ENCODE measurements at places on chromosomes 4 and X.
A peak's percentile ranks its signal among the peaks of the same experiment; 100 is the strongest.

DNA sequence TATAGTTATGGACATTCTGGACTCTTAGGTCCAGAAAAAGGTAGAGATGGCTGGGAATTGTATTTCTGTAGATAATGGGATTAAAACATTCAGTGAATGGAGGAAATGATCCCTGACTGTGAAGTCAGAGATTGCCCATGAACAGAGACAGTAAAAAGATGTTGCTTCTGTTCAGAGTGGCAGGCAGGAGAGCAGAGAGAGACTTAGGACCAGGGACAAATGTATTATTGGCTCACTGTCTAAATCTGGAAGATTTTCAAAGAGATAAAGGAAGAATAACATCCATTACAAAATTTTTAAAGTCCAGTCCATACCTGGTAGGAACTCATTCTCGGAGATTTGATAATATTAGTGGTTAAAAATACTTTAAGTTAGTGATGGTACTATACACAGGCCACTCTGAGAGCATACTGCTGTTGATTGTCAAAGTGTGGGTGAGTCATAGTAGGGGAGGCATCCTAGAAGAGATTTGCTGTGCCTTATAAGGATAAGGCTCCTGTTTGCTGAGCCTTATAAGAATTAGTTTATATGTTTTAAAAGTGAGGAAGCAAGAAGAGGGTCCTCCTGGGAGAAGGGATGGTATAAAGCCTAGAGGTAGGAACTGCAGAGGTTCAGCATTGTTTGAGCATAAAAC lies 53.0 kb downstream of the JADE3 start:
- DNase-seq, result peak; percentile 69

DNA sequence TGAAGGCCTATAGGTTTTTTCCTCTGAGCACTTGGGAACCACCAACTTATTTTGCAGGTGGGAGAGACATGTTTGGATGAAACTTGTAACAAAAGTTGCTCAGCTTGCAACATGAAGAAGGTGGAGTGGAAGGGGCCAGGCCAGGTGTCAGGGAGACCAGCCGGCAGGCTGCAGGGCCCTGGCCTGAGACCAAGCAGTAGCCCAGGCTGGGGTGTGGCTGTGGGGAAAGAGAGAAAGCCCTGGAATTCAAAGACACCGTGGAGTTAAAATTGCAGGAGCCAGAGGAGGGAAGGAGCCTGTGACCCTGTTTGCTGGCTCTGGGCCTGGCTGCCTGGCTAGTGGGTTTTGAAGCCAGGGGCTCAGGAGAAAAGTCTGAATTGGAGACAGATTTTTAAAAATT lies 43.4 kb downstream of the EFNB1 start:
- DNase-seq, result no peak

DNA sequence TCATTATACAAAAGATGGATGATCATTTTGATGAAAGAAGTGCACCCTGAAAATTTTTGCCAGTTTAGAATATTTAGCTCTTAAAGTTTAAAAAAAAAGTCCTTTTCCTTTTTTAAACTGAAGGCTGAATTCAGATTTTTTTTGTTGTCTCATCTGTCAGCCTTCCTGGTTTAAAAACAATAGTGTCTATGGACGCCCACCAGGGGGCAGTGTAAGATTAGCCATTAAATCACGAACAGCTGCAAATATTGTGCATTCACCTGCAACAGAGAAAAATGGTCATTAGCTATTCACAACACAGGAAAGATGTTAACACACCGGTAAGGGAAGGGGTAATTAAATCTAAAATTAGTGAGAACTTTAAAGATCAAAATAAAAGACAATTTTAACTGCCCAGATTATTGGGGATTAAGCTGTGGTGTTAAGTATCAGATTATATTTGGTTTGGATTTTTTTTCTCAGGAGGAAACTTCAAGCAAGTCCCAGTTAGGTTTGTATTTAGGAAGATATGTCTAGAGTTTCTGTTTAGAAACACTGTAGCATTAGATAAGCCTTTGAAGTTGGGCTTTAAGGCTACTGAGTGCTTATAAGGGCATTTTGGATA lies 4.4 kb upstream of the CXorf38 start:
- peak; percentile 45 for DNase-seq

GRCh38 chr4:103915224-103915869 lies 195.6 kb upstream of the TACR3 start:
- peak; percentile 10 for DNase-seq

DNA sequence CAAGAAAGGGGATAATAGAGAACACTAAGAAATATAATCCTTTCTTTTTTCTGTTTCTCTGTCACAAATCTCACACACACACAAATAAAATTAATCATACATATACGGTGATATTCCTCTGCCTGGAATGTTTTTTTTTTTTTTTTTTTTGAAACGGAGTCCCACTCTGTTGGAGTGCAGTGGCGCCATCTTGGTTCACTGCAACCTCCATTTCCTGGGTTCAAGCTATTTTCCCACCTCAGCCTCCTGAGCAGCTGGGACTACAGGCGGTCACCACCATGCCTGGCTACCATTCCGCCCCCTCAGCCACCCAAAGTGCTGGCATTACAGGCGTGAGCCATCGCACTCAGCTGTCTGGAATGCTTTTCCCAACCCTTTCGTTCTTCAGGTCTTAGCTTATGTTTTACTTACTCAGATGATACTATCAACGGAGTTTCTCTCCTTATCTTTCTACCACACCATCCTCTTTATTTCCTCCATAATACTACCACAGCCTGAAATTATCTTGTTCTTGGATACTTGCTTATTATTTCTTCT lies 69.3 kb downstream of the ANKRD17 start:
- DNase-seq, result peak; percentile 45

DNA sequence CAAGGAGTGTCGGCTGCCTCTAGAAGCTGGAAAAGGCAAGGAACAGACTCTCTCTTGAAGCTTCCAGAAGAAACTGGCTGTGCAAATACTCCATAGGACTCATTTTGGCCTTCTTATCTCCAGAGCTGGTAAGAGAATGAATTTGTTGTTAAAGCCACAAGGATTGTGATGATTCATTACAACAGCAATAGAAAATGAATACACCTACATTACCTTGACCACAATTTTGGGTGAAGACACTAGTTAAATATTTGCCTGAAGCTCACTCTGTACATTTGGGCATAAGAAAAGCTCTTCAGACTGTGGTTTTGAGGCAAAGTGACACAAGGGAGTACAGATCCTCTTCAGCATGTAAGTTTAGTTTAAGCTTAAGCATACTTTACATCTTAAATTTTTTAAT lies 134.5 kb upstream of the TLL1 start:
- DNase-seq, result no peak

DNA sequence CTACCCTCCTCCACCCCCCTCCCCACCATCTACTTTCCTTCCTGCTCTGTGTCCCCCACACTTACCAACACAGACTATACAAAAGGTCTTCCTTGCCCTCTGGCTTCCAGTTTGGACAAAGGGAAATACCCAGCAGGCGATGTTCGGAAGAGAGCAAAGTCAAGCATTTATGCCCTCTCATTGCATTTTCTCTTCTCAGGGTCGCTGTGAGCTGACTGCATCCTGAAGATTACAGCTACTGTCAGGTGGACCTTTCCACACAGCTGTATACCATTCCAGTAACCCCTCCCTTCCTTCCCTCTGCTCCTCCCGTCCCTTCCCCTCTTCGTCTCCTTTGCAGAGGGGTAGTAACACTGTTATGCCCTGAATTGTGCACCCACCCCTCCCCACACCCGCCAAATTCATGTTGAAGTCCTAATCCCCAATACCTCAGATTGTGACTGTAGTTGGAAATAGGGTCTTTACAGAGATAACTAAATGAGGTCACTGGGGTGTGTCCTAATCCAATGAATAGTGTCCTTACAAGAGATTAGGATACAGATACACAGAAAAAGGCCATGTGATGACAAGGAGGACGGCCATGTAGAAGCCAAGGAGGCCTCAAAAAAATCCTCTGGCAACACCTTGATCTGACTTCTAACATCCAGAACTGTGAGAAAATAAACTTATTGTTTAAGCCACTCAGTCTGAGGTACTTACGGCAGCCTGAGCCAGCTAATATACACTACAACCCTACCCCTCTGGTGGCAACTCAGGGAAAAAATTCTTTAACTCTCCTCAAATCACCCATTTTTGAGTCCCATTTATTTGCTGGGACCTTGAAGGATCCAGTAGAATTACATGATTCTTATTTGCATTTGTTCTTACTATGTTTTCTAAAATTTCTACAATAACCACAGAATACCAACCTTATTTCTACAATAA lies 11.7 kb downstream of the MORF4L2 start:
- DNase-seq, result peak; percentile 34

DNA sequence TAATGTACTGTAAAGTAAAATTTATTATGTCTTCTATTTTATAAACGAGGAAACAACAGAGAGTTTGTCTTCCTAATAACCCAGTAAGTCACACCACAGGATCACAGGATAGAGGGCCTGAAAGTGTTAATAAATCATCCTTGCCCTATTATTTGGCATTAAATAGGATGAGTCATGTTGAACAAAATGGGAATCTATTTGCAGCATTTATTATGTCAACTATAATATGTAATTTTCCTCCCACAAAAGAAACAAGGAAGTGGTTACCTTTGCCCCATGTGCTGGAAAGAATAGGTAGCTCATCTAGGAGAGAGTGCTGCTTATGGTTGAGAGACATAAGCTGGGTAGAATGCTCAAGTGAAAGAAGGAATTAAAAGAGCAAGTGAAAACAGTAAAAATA lies 237.6 kb upstream of the NDST3 start:
- no peak for DNase-seq

- DNase-seq, result no peak
These were observed 3.3 kb downstream of the UTP3 start for GRCh38 chr4:70691661-70692060.

GRCh38 chrX:135396109-135396508 lies 25.6 kb upstream of the SMIM10L2A start:
- no peak for DNase-seq

DNA sequence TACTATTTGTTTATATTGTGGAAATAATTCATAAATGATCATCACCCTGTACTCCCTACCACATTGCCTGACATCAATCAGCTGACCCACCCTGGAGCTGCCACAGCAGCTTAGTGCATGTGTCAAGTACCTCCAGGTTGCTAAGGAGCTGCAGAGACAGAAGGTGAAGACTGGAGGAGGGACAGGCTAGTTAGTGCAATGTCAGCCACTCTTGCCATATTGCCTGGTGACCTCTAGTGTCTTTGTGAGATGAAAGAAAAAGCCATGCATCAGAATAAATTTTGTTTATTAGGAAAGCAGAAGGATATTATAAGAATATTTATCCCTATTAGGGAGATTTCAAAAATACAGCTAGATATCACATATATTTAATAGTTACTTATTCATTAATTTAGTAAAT lies 243.9 kb upstream of the FAT4 start:
- DNase-seq, result peak; percentile 6

DNA sequence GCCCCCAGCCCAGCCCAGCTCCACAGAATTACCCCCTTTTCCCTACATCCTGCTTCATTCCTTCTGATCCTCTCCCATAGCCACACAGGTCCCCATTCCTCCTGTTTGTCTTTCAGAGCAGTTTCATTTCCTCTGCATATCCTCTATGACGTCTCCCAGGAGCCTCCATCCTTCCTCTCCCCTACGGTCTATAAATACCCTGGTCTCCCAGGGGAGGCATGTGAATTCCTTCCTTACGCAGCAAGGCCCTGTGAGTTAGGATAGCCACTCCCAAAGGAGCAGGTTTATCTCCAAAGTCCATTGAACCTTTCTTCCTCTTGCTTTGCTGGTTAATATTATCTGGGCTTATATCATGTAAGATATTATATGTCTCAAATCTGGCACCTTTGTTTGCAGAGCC lies 8.4 kb upstream of the APLN start:
- DNase-seq, result no peak

GRCh38 chrX:132958091-132958703 lies at the start of gene HS6ST2:
Gene HS6ST2, minus strand, starts transcription at chrX:132958629.
- no peak for DNase-seq

Measured in amniotic epithelial cell (primary cell).